ENCODE measurements at places on chromosomes 4 and X. TPM values are rescaled to one million over a fixed set of nuclear protein-coding genes. Genes with fewer than 3 reads are reported as not detected.

GRCh38 chr4:128590034-128590740 lies 219.3 kb upstream of the JADE1 start:
- no peaks in the 10 kb centered on the region for H3K27me3 ChIP-seq
- no peaks in the 10 kb centered on the region for H3K36me3 ChIP-seq
- H3K27ac ChIP-seq = no peak overlapping the region
- H3K4me1 ChIP-seq = no peaks in the 10 kb centered on the region

GRCh38 chr4:188930822-188931221 lies 791.6 kb downstream of the TRIML1 start:
- no peaks in the 10 kb centered on the region for H3K4me1 ChIP-seq
- H3K4me3 ChIP-seq = no peak overlapping the region
- H3K36me3 ChIP-seq = no peaks in the 10 kb centered on the region
- no peak for DNase-seq

NCAPG gene
- total RNA-seq = 0.20 TPM

RNF212 gene
- total RNA-seq = 24.7 TPM

GRCh38 chrX:101136235-101136634 lies 38.2 kb downstream of the CENPI start:
- H3K27ac ChIP-seq = no peak overlapping the region
- H3K4me3 ChIP-seq = no peak overlapping the region
- H3K4me1 ChIP-seq = no peaks in the 10 kb centered on the region
- no peak for DNase-seq
- no peaks in the 10 kb centered on the region for H3K36me3 ChIP-seq

XAGE1B gene
- not detected for total RNA-seq

SH3BP2 gene
- 75.4 TPM for total RNA-seq

DNA sequence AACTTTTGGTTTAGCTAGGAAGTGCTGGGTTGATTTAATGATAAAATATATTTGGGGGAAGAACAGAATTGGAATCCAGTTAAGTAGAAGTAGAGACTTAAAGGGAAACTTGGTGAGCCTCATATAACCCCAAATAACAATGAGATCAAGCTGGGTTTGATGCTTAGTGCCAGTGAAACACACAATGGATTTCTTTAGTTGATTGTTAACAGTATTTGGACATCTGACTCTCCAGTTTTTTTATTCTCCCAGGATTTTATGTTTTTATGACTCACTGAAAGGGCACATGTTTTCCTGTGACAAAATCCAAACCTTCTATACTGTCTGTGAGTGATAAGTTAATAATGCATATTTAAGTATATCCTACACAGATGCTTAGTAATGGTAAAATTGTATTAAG lies 2.7 kb upstream of the NEUROG2 start:
- no peaks in the 10 kb centered on the region for H3K36me3 ChIP-seq
- no peak overlapping the region for H3K4me3 ChIP-seq
- no peak overlapping the region for H3K27ac ChIP-seq
- peaks cover 2% of the 10 kb centered on the region for H3K27me3 ChIP-seq
- no peak for DNase-seq

DNA sequence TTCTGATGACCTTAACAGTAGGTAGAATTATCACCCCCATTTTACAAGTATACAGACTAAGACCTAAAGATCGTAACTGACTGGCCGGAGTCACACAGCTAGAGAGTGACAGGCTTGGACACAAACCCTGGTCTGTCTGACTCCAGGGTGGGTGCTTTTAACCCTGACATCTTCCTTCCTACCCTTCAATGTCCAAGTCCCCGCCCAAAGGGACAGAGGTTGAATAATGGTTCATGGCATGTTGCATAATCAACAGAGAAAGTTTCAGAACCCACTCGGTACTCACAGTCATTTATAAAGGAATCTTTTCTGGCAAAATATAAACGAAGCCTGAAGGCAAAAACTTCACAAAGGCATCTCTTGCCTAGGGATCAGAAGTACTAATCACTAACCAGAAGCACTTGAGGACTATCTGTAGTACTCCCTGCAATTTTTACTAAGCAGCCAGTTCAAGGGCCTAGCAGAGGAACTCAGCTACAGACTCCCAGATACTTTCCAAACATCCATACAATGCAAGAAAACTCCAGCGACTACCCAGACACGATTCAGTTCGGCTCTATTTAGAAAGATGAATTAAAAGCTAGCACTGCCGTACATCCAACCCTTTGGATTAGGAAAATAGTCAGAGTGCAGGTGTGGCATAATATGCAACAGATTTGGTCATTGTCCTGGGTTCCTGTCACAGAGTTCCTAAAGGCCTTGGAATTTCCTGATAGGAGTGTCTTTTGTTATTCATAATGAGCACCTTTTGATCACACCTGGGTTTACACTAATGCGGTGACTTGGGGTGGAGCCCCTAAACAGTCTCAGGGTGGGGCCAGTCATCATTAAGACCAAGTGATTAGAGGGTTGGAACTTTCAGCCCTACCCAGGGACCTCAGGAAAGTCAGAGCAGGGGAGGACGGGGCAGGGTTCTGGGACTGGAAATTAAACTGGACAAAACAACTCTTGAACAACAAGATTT lies 44.0 kb downstream of the RELL1 start:
- no peaks in the 10 kb centered on the region for H3K27me3 ChIP-seq
- DNase-seq = no peak
- no peaks in the 10 kb centered on the region for H3K36me3 ChIP-seq
- peak overlapping the region; percentile 40 for H3K27ac ChIP-seq
- no peaks in the 10 kb centered on the region for H3K4me1 ChIP-seq

GRCh38 chr4:158444621-158445020 lies 77.1 kb upstream of the RXFP1 start:
- no peaks in the 10 kb centered on the region for H3K4me1 ChIP-seq
- no peak overlapping the region for H3K4me3 ChIP-seq
- no peak for DNase-seq
- no peaks in the 10 kb centered on the region for H3K36me3 ChIP-seq

HERC5 gene
- 2.1 TPM for total RNA-seq

DNA sequence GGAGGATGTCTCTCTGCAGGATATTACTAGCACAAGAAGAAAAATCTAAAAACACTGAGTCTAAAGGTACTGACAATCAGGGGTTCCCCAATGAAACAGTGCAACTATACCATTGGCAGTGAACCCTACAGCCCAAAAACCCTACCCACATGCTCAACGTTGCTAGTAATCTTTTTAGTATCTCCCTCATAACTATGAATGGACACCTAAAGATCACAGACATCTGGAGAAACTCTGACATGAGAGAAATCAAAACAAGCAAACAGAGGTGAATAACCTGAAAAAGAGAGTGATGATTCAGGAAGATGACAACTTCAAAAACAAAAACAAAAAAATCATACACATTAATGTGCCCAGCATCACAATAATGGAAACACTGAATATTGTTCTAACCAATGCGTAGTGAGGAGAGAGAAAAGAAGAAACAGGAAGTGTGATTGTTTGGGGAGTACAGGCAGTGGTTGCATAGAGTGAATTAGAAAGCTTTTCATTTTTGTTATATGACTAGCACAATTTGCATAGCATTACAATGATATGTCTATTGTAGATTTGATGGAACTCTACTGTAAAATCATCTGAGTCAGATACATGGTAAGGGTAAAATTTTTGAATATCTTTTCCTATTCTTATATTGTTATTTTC lies 78.9 kb upstream of the FMR1 start:
- no peak for DNase-seq
- H3K27me3 ChIP-seq = no peaks in the 10 kb centered on the region
- no peaks in the 10 kb centered on the region for H3K36me3 ChIP-seq
- H3K4me1 ChIP-seq = no peaks in the 10 kb centered on the region
- no peak overlapping the region for H3K27ac ChIP-seq
- no peak overlapping the region for H3K4me3 ChIP-seq

- peaks cover 6% of the 10 kb centered on the region for H3K4me1 ChIP-seq
- H3K27me3 ChIP-seq = no peaks in the 10 kb centered on the region
- H3K27ac ChIP-seq = no peak overlapping the region
- H3K4me3 ChIP-seq = no peak overlapping the region
- no peaks in the 10 kb centered on the region for H3K36me3 ChIP-seq
Measured at GRCh38 chrX:129577473-129577872, 37.4 kb downstream of the OCRL start.

DNA sequence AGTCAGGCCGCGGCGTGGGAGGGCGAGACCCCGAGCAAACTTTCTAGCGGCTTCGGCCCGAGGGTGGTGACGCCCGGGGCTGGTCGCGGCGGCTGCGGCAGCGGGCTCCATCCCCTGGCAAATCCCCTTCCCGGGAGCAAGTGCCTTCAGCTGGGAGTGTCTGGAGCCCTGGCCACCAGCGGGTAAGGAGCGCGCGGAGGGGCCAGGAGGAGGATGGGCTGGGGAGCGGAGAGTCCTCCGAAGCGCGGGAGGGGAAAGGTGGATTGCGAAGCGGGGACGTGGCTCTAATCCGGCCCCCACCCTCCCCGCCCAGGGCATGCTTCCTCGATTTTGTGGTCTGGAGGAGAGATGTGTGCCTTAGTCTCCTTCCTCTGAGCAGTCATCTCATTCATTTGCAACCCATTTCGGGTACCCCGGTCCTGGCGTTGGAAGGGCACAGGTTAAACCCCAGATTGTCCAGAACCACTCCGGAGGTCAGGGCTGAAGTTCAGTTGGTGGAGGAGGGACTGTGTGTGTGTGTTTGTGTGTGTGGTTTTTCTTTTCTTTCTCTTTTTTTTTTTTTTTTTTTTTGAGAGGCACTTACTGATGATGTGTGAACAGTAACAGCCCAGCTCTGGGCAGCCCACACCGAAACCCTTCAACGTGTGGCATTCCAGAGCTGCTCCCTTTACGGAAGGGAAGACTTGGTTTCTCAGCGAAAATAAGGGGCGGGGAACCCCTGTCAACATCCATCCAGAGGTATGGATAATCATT lies 516 bp downstream of the SGMS2 start:
- DNase-seq = no peak
- peak overlapping the region; percentile 90 for H3K27ac ChIP-seq
- H3K27me3 ChIP-seq = no peaks in the 10 kb centered on the region

DNA sequence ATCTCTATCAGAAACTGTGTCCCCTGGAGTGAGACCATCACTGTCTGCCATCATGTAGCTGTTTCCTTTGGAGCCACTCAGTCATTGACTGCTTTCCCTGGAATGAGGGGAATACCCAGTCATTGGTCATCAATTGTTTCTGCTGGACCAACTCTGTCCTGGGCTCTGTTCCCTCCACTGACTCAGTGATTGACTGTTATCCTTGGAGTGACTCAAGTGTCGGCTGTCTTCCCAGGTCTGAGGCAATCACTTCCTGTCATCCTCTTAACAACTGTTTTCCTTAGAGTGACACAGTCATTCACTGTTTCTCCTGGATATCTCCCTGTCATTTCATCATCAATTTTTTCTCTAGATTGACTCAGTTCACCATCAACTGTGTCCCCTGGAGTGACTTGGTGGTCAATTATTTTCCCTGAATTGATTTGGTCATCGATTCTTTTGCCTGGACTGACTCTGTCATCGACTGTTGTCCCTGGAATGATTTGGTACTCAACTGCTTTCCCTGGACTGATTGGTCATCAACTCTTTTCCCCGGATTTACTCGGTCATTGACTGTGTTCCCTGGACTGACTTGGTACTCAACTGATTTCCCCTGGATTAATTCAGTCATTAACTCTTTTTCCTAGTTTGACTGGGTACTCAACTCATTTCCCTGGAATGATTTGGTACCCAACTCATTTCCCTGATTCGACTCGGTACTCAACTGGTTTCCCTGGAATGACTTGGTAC lies 327.9 kb upstream of the VCX start:
- no peaks in the 10 kb centered on the region for H3K27me3 ChIP-seq
- DNase-seq = peak; percentile 4

All from tibial nerve (tissue), 4 donors.